A172 (cell line): ENCODE measurements at places on chromosomes 2 and 18. TPM values are rescaled to one million over a fixed set of nuclear protein-coding genes. Genes with fewer than 3 reads are reported as not detected.

CDH7 gene
- total RNA-seq, result not detected in 2 replicates

BCS1L gene
- total RNA-seq, result 38.9 and 40.7 TPM in 2 replicates

SFTPB gene
- total RNA-seq, result not detected in 2 replicates

TDRD15 gene
- total RNA-seq, result not detected in 2 replicates
